Cardiac septum (tissue), 1 donor: ENCODE measurements at places on chromosomes 6 and 20. TPM values are rescaled to one million over a fixed set of nuclear protein-coding genes. Genes with fewer than 3 reads are reported as not detected.

GRCh38 chr6:157172231-157172701, 151.1 kb downstream of the TMEM242 start:
- DNase-seq: no peak

DNA sequence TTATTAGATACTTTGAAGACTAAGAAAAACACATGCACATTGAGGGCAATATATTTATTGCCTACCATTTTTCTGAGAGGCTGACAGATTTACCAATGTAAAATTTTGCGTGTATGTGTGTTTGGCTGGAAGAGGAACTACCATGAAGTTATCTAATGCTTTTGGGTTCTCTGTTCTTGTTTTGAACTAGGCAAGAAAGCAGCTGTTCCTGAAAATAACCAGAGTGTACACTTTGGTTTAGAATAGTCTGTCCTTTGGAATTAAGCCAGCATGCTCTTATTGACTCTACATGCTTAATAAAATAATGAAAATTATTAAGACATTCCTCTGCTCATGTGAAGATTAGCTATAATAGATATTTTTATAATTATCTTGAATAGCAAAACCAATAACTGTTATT, 129.2 kb downstream of the MYB start:
- DNase-seq: no peak

DNA sequence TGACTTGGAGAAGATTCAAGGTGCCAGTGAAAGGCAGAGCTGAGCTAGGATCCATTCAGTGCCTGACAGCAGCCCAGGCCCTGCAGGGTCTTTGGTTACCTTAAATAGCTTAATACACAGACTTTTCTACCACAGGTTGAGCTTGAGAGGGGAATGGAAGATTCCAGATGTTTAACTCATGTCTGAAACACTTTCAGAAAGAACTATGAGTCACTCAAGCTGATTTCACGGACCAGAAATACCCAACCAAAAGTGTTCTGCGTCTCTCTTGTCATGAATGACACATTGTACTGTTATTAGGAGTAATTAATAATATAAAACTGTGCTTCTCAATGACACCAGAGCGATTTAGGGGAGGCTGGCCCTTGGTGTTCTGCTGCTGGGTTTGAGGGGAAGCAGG, 6.4 kb upstream of the PMEPA1 start:
- DNase-seq: no peak

GRCh38 chr6:158849899-158850806, 31.0 kb upstream of the EZR start:
- no peak for DNase-seq

Gene SRSF12
- total RNA-seq: 0.40 TPM

Gene HTR1E
- total RNA-seq: not detected
